Osteoblast (primary cell): ENCODE measurements at places on chromosomes 4 and X. TPM values are rescaled to one million over a fixed set of nuclear protein-coding genes. Genes with fewer than 3 reads are reported as not detected.

ASB9 gene
- not detected in 2 replicates for total RNA-seq

DNA sequence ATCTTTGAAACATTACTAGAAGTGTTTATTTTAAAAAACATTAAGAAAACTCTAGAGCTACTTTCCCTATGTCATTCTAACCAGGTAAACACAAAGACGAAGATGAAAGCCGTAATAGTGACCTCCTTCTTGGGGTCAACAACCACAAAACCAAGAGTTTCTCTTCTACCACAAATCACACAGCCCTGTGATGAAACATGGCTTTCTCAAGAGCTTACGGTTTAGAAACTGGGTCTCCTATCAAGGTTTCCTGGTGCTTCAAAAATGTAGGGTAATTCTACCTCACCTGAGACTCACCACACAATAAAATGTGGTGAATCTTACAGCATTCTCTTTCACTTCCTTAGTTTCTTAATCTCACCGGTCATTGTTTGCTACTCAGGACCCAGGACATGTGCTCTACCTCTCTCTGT is 50.9 kb downstream of the CORIN start:
- no peak for DNase-seq

DNA sequence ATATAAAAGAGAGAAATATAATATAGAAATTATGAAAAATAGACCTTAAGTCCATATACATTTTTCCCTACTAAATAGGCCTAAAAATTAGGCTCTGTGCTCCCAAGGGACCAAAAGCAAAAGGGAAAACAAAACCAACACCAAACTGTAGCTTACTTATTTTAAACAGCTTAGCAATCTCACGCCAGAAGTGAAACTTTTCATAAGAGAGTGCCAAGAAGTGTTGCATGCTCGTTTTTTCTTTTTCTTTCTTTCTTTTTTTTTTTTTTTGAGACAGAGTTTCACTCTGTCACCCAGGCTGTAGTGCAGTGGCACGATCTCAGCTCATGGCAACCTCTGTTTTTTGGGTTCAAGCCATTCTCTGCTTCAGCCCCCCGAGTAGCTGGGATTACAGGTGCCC is 250.4 kb downstream of the TMA16 start:
- DNase-seq: no peak

DNA sequence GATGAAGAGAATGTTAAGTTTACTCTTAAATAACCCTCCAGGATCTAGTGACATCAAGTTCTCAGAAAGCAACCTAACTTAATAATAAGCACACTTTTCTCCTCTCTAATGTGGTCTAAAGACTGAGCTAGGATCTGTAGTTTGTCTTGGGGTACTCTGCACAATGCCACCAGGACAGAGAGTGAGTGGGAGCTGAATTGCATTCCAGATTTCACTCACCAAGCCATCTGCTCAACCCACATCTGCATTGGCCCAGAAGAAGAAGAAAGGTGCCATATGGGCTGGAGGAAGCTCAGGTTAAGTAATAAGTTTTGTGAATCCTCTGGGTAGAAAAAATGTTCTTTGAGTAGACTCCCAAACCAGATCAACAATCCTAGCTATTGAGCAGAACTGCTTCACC is 384.6 kb downstream of the PPP3CA start:
- no peak for DNase-seq

- DNase-seq: no peak
Observed at GRCh38 chrX:53022381-53022780, 26.2 kb upstream of the GPR173 start.
